NCI-H1436 treated with DMSO at 0.1 percent for 48 hours (cell line): ENCODE measurements at places on chromosomes 16 and 17.

DNA sequence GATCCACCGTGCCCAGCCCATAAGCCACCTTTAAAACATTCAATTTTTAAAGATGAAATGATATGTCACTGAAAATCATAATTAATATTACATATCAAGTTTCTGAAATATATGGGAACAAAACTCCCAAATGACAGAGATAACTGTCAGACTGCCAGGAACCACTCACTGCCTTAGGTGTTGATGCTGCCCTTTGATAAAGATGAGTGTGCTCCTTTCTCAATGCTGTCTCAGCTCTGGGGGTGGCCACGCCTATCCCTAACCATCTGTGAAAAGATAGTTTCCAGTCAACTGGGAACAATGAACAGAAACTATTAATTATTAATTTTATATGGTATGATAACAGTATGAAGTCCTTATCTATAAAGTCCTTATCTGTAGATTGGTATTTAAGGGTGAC, 177.7 kb downstream of the MYO1D start:
- no peak for DNase-seq

DNA sequence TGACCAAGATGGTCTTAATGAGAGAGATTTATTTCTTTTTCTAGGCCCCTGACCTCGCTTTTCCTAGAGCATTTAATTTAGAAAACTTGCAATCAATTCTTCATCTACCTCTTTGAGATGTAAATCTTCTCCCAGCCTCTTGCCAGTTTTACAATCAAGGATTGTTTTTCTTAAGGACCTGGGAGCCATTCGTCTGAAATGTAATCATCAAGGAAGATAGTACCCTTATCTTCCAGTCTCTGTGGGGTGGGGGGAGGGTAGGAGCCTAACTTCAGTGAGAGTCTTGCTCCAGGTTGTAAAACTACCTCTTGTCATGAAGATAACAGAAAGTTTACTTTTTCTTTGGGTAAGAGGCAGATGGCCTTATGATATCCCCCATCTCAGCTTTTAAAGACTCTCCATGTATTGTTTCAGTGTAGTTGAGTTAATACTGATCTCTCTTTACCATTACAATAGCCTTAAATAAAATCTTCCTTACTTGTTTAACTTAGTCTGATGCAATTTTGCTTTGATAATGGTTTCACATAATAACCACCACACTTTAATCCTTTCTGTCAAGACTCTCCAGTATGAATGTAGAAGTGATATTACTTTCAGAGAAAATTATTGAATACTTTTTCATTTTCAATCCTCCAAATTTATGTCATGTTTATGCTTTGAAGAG, 110.2 kb upstream of the CPHXL start:
- no peak for DNase-seq

- no peak for DNase-seq
Measured at GRCh38 chr16:89325861-89326471, 108.5 kb downstream of the ZNF778 start.

DNA sequence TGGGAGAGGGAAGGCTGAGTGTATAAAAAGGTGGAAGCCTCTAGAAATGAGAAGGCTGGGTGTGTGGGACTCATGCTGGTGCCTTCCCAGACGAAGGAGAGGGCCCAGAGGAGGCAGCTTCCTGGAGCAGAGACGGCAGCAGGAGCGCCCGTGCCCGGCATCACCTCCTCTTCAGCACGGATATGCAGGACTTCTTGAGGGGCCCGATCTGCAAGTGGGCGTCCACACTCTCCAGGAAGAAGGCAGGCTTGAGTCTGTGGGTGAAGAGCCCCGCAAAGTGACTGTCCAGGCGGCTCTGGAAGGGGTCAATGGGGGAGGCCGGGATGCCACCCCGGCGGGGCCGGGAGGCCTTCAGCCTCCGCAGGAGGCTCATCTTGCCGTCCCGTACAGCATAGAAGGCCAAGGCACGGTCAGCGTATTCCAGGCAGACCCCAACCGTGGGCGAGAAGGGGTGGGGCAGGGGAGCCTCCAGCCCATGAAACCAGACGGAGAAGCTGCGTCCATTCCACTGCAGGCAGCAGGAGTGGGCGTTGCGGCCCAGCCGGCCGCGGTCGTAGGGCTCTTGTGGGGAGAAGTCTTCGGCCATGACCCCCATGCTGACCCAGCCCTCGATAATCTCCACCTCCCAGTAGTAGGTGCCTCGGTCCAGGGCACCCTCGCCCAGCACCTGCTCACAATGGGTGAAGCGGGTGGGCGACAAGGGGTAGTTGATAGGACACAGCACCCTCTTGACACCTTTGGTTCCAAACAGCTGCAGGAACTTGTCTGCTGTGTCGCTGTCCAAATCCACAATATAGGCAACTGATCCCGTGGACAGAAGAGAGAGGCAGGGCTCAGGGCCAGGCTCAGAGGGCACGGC, 3.8 kb downstream of the TRIM47 start:
- DNase-seq, result no peak

DNA sequence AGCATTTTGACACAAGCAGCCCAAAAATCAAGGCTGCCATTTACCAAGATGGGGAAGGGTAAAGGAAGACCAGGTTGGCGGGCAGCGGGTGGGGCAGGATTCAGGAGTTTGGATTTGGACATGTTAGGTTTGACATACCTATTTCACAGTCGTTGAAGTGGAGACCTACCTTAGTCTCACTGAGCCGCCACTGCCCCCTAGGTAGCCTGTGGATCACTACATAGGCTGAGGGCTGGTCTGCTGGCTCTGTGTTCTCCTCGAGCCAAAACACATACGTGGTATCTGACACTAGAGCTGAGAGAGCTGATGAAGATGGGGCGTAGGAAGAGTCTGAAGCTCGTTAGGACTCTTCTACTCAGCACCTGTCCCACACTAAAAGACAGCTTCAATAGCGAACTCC, 115.1 kb downstream of the HIC1 start:
- no peak for DNase-seq

GRCh38 chr17:34113089-34113488, 142.0 kb upstream of the CCL2 start:
- DNase-seq, result no peak

GRCh38 chr17:29612404-29613280, 10.1 kb downstream of the CORO6 start:
- no peak for DNase-seq

GRCh38 chr17:57009737-57010445, 32.0 kb downstream of the SCPEP1 start:
- peak; percentile 61 for DNase-seq

GRCh38 chr16:53257001-53257400, 177.3 kb upstream of the RBL2 start:
- DNase-seq, result no peak

GRCh38 chr17:83122834-83123233, 43.4 kb downstream of the METRNL start:
- DNase-seq, result no peak

GRCh38 chr17:77640252-77640651, 318.3 kb upstream of the TNRC6C start:
- DNase-seq, result no peak

GRCh38 chr16:27179500-27180072, 23.7 kb upstream of the KDM8 start:
- no peak for DNase-seq

GRCh38 chr17:77884019-77884418, 74.5 kb upstream of the TNRC6C start:
- peak; percentile 77 for DNase-seq

DNA sequence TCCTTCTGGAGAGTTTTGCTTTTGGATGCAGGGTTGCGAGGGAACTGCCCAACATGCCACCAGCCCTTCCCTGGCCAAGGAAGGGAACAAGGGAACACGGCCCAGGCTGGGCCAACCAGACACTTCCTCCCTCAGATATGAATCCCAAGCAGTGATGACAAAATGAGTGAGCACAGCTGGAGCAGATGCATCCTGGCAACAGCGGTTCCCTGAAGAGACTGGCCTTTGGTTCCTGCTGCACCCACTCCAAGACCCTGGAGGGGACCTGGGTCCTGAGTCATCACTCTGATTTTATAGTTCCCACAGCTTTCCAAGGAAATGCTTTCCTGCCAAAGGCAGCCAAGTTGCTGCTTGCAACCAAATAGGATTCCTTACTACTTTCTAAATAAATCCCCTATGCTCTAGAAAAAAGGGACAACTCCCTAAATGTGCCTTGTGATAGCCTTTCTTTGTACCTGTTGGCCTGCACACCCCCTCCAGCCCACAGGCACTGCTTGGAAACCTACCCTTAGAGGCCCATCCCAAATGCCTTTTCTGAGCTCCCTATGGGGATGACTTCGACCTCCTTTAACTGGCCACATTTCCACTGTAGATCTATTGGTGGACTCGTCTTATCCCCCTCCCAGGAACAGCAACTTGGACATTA, 5.3 kb downstream of the ST3GAL2 start:
- no peak for DNase-seq

DNA sequence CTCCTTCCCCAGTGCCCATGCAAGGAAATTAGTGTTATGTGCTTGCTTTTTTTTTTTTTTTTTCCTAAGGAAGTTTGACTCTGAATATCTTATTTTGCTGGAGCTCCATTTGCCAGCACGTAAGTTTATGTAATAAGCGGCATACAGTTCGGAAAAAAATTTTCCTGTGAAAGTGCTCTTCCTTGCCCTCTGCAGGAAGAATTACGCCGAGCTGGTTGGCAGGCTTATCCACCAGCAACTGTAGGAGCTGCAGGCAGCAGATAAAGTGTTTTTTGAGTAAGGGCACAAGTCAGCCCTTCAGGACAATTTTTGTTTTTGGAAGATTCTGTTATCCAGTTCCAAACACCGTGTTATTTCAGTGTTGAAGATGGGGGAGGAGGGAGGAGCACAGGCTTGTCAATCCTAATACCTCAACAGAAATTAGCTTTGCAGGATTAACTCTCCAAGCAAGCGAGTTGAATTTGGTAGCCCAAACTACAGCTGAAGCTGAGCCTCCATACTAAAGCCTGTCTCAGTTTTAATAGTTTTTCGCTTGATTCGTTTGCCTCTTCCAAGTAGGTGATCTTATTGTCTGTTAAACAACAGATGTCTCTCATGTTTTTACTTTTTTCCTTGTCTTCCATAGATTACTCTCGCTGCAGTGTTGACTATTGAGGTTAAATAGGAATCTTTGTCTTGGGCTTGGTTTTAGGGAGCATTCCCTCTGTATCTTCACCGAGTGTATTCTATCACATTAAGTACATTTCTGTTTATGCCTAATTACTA, 1.1 kb downstream of the SPECC1 start:
- DNase-seq, result peak; percentile 41
